ENCODE measurements at places on chromosomes 3 and 15.
A peak's percentile ranks its signal among the peaks of the same experiment; 100 is the strongest.

- DNase-seq, result no peak
Measured at GRCh38 chr3:140399871-140400270, 278.0 kb upstream of the TRIM42 start.

GRCh38 chr3:13567684-13568514, 19.0 kb downstream of the FBLN2 start:
- DNase-seq, result no peak

GRCh38 chr15:81333363-81333762, 9.4 kb upstream of the STARD5 start:
- DNase-seq, result no peak

DNA sequence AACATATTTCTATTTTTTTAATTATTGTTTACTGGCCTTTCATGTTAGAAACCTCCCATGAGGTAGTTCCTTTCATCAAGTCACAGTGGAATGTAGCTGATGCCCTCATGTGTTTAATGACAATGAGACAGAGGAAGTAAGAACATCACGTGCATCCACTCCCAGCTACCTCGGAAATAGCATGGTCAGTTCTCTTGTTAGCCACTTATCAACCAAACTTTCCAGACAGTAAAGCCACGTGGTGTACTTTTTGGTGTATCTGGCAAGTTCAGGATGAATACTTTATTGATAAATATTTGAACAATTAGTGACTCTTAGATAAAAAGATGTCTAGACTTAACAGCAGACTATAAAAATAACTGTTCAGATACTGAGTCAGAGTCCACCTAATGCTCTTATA, 781.7 kb downstream of the MECOM start:
- no peak for DNase-seq

GRCh38 chr15:80752204-80752603, 27.0 kb upstream of the CEMIP start:
- no peak for DNase-seq

GRCh38 chr15:63544258-63545026, 40.0 kb downstream of the USP3 start:
- no peak for DNase-seq

- no peak for DNase-seq
Measured at GRCh38 chr3:126679831-126680666, 24.0 kb upstream of the CHCHD6 start.

GRCh38 chr3:101303836-101304235, 16.5 kb downstream of the IMPG2 start:
- no peak for DNase-seq

DNA sequence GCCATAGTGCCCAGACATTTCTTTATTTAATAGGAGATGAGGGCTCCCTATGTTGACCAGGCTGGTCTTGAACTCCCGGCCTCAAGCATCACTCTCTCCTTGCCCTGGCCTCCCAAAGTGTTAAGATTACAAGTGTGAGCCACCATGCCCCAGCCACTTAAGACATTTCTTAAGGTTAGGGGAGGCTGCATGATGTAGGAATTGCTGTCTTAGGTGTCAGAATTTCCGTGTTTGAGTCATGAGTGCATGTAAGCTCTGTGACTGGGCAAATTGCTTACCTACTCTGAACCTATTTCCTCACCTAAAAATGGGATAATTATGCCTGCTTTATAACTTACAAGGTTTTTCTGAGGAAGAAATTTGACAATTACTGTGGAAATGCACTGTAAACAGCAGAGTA, 34.2 kb upstream of the SIAH2 start:
- DNase-seq, result no peak

DNA sequence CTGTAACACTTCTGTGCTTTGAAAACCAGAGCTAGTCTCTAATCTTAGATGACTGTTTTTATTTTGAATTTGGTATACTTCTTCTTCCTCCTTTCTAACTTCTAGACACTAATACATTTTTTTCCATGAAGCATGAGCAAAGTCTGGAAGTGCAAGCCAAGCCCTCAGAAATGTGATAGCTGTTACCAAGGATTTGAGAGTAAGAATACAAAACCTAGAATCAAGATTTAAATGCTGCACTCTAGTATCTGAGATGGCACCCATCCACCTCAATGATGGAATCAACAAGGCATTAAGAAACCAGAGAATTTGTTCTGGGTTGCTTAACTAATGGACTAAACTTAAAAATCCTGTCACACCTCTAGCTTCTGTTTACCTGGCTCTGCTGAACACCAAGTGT, 9.2 kb downstream of the FEZF2 start:
- no peak for DNase-seq

DNA sequence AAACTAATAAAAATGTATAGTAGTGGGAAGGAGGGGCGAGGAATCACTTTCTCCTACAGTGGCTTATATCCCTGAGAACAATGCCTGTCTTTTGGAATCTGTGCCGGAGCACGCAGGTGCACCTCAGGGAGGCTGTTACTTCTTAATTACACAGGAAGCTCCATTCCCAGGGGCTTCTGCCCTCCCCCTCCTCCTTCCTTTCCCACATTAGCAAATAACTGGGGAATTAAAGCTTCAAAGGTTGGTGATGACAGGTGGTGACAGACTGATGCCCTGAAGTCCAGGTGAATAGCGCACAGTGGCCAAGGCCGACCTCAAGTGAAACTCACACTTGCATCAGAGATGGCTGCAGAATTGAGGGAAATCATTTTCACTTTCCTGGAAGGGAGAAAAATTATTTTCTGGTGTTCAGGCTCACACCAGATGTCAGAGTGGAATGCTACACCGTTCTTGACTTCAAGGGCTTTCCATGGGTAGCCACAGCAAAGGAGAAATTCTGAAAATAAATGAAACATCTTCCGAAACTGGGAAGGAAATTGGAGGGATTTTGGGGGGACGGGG, 3.7 kb downstream of the GRAMD2A start:
- no peak for DNase-seq

DNA sequence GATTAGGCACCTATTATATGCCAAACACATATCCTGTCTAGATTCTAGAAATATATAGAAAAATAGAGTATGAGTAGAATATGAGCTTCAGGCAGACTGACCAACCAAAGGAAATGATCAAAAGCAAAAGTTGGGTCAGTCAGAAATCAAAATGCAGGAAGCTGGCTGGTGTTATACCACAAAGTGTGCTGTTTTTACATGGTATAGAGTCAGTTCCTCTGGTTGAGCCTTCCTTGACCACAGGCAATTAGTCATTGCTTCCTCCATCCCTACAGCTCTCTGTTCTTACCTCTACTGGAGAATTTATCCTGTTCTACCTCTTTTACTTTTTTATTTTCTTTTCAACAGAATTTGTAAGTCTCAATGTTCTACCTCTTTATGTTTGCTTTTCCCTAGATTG, 149.8 kb downstream of the TMCO5A start:
- DNase-seq, result peak; percentile 75

- DNase-seq, result peak; percentile 73
Measured at GRCh38 chr3:33115024-33115768, 1.4 kb downstream of the CRTAP start.

GRCh38 chr3:179148616-179149405, 654 bp downstream of the PIK3CA start:
- DNase-seq, result peak; percentile 71

- DNase-seq, result no peak
Measured at GRCh38 chr3:34777386-34777785, 861.9 kb upstream of the ARPP21 start.

DNA sequence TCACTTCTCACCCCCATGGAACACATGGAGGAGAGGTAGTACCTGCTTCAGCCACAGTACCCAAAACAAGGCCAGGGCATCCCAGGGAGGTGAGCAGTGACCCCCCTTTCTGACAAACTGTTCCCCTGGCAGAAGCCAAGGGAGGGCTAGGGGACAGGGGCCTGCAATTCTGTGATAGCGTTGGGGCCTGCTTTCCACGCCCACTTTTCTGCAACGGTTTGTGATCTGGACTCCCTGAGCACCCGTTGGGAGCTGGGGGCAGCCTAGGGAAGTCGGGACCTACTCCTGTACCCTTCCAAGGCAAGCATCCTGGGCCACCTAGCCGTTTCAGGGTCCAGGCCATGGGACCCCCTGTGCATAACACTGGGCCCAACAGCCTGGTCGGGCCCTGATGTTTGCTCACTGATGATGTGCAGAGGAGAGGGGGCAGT, 996 bp upstream of the DNAJA4 start:
- no peak for DNase-seq

- no peak for DNase-seq
Measured at GRCh38 chr15:50066202-50066601, 52.8 kb downstream of the ATP8B4 start.

GRCh38 chr3:187265461-187265955, 26.0 kb downstream of the MASP1 start:
- DNase-seq, result peak; percentile 94

DNA sequence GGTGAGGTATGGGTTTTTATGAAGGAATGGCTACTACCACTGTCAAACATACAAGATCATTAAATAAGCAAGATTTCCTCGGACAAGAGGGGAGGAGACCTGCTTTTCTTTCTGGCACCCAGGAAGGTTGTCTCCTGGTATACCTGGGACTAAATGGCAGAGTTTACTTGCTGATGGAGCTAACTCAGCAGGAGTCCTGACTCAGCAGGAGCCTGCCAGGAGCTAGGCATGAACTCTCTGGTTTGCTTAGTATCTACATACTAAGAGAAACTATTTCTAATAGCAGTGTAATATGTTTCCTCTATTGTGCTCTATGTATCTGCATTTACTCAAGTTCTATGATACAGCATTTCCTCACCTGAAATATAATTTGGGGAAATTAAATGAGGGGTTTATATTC, 404.2 kb downstream of the RSL24D1 start:
- DNase-seq, result no peak

DNA sequence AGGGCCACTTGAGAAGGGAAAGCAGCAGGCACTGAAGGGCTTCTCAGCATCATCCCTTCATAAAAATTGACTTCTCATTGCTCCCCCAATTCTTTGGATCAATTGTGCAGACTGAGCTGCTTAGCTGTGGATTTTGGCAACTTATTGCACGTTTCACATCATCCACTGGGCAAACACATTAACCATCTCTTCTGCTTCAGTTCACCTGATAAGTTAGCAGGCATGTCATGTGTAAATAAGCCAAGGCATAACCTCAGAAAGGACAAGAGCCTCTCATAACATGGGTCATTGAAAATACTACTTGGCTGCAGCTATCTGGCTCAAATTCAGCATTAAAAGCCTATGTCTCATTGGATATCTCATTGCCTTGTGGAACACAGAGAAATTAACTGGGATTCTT, 366.5 kb downstream of the LRRC3B start:
- DNase-seq, result no peak

DNA sequence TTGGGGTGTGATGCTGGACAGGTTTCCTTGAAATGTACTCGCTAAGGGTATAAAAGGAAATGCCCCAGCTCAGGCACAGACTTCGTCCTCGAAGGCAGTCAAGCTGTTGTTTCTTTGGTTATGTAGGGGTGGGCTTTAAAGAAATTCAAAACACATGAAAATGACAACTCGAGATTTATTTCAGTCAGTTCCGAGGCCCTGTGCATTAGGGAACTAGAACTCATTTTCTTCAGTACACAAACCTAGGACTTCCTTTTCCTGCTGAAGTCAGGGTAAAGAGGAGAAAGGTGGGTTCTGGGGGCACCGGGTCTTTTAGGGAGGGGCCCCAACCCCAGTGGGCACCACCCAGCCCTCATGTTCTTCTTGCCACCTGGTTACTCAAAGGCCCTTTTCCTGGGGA, 7.7 kb downstream of the CCR9 start:
- DNase-seq, result no peak

DNA sequence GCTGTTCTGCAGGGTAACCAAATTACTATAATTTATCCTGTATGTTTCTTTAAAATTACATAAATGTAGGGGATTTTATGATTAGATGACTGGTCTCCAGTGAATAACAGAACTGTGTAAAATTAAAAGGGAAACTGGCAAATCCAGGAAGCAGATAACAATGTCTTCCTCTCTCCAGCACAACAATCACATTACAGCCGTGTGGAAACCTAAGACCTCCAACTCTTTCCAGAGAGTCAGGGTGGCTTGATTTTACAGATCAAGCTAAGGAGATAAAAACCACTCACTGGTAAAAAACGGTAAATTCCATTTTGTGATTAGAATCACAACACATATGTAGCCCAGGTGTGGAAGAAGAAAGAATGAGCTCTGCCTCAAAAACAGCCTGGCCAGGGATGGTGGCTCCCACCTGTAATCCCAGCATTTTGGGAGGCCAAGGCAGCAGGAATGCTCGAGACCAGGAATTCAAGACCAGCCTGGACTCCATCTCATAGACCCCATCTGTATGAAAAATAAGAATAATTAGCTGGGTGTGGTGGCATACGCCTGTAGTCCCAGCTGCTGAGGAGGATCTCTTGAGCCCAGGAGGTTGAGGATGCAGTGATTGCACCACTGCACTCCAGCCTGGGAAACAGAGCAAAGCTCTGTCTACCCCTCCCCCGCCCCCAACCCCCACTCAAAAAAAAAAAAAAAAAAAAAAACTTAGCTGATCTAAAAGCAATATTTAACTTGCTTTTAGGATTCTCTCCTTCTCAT, 29.0 kb downstream of the IL17RD start:
- DNase-seq, result peak; percentile 66

GRCh38 chr15:57133127-57133968, 214.9 kb downstream of the TCF12 start:
- peak; percentile 57 for DNase-seq

DNA sequence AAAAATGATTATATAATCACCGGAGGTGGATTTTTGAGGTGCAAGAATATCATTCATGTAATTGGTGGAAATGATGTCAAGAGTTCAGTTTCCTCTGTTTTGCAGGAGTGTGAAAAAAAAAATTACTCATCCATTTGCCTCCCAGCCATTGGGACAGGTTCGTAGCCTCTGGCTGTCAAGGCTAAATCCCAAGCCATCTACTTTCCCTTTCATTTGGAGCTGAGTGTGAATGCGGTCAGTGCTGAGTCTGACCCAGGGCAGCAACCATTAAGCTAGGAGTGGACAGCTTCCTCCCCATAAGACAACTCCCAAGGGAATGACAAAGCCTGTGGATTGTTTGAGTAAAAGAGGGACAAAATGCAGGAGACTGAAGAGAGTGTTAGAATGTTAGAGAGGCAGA, 33.6 kb downstream of the PARP14 start:
- peak; percentile 24 for DNase-seq

DNA sequence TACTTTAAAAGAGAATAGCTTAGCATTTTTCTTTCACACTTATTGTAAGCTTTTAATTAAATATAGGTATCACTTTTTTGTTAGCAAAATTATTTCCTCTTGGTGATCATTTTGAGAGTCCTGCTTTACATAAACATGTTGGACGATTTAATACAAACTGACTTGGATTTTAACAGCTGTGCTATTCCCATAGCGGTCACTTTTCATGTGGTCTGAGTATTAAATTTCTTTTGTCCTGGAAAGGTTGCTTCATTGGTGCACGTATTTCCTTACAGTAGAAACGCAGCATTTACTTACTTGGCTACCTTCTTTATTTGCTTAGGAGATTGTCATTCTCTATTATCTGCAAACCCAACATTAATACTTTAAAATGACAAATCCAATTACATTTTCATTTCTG, 109.4 kb downstream of the ATG7 start:
- DNase-seq, result no peak

GRCh38 chr3:46676601-46677410, 16.7 kb downstream of the ALS2CL start:
- no peak for DNase-seq

DNA sequence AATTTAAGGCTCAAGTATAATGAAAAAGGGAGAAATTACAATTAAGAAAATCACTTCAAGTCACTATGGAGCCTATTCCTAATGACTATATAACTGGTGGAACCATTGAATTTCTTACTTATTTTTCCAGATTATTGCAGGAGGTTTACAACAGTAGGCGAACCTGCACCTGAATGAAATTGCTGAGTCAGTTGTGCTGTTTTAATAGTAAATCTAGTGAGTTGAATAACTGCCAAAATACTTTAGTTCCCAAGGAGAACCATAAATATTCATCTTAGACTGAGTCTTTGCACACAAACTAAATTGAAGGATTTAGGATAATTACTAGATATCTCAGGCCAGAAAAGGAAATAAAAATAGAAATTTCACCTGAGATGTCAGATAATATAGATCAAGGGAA, 1052.8 kb downstream of the NAALADL2 start:
- DNase-seq, result no peak
